ENCODE measurements at places on chromosomes 4 and X. TPM values are rescaled to one million over a fixed set of nuclear protein-coding genes. Genes with fewer than 3 reads are reported as not detected.

The HS6ST2 gene
- total RNA-seq = 0.30 TPM

- DNase-seq = peak; percentile 35
Observed at GRCh38 chr4:48341776-48342605, 662 bp downstream of the SLAIN2 start.

DNA sequence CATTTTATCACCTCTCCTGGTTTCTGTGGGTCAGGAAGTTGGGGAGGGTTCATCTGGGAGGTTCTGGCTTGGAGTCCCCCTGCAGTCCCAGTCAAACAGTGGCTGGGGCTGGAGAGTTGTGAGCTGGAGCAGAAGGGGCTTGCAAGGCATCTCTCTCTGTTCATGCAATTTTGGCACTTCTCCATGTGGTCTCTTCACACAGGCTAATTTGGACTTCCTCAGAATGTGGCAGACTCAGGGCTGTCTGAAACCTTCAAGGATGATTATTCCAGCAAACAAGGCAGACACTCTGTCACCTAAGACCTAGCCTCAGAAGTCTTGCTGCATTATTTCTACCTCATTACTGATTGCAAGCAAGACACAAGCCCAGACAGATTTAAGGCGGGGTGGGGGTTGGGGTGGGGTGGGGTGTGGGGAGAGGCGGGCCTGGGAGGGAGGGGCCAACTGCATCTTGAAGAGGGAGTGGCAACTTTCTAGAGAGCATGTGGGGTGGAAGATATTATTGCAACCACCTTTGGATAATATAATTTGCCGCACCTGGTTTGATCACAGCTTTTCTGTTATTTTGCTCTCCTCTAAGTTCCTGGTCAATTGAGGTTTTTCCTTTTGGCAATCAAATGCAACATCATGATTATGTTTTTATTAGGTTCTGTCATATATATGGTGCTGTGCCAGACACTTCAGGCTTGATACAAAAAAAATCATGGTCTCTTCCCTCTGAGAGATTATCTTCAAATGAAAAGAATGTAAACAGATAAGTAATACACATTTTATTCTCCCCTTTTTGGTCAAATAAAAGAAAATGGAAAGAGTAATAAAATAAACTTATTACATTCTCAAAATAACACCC is 799.5 kb downstream of the RPA4 start:
- no peak for DNase-seq

DNA sequence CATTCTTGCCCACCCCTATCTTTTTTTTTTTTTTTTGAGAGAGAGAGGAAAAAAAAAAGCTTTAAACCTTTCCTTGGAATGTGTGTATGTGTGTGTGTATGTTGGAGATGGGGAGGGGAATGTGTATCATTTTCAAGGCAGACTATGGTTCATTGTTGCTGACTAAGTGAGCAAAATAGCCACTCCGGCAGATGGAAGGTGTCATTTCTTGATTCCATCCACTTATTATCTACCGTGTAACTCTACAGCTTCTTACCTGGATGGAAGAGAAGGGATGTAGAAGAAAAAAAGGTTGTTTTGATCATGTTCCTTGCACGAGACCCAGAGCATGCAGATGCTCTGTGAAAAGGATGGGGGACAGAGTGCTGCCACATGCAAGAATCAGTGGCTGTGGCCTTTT is 5.9 kb upstream of the GK2 start:
- DNase-seq = no peak

The SUPT20HL1 gene
- not detected for total RNA-seq

- no peak for DNase-seq
Observed at GRCh38 chr4:97396097-97396496, 747.2 kb downstream of the STPG2 start.

The H2AZ1 gene
- total RNA-seq = 466 TPM

GRCh38 chr4:38091636-38092035 is 131.4 kb downstream of the PTTG2 start:
- no peak for DNase-seq

The APLN gene
- 0.39 TPM for total RNA-seq

The ARHGEF9 gene
- 19.8 TPM for total RNA-seq

- no peak for DNase-seq
Observed at GRCh38 chr4:8198206-8198905, 734 bp upstream of the SH3TC1 start.

The RXFP1 gene
- not detected for total RNA-seq

The MTNR1A gene
- not detected for total RNA-seq

The MAGEA8 gene
- not detected for total RNA-seq

The HAND2 gene
- not detected for total RNA-seq

- DNase-seq = no peak
Observed at GRCh38 chr4:126899331-126899801, 733.4 kb upstream of the INTU start.

- DNase-seq = no peak
Observed at GRCh38 chr4:169098532-169098931, 88.5 kb upstream of the CBR4 start.

The SERPINA7 gene
- not detected for total RNA-seq

The CENPE gene
- 36.5 TPM for total RNA-seq

DNA sequence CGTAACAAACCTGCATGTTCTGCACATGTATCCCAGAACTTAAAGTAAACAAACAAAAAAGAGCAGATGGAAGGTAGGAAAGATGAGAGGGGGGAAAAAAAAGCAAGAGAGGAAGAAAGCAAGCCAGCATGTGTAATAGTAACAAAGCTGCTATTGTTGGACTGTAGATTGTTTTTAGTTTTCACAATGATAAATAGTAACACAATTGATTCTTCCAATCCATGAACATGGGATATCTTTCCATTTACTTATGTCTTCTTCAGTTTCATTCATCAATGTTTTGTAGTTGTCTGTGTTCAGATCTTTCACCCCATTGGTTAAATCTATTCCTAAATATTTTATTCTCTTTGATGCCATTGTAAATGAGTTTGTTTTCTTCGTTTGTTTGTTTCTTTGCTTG is 85.0 kb upstream of the TBC1D9 start:
- no peak for DNase-seq

DNA sequence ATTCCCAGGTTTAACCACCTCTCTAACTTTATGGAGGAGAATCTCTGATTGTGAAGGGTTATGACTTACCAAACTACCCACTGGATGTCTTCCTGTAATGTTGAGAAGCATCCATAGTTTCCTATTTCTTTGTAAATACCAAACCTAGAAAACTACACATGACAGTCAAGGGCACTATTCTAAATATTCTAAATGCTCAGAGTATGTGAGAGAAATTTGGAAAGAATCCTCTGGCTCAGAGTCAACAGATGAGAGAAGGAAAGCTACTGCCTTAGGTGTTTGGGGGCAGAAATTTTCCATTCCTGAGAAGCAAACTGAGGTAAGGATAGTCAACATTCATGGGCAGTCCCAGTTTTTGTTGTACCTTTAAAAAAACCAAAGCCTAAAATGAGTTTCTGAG is 155.8 kb downstream of the KCNIP4 start:
- DNase-seq = no peak

DNA sequence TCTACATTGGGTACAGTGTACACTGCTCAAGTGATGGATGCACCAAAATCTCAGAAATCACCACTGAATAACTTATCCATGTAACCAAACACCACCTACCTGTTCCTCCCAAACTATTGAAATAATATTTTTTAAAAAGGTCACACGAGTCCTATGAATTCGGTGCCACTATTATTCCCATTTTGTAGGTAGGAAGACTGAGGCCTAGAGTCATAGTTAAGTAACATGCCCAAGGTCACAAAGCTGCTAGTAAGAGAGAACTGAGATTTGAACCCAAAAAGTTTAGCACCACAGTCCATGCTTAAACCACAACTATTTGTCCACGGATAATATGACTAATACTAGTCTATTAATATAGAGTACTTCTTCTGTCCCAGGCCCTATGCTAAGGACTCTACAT is 2.7 kb downstream of the ARHGEF6 start:
- no peak for DNase-seq

DNA sequence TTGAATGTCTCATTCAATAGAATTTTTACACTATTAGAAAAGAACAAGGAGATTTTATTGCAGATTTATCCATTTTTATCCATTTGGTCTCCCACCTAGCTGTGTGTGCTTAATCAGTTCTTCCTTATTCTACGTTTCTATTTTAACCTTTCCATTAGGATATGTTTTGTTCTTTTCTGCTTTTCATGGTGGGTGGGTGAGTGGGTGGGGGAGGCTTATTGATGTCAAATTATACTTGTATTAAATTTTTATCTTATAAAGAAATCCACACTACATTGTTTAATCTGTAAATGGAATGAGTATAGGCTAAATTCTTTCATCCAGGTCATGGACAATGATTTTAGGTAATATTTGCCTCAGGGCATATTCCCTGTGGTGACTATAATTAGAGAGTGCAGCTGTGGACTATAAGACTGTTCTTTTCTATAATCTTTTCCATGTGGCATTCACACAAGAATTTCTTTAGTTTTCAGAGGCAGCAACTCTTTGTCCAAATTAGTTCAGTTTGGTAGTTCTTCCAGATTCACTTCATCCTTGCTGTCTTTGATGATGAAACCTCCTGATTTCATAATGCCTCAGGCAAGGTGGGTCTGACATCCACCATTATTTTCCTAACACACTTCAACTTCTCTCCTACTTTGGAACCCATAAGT is 2451.8 kb downstream of the PCDH7 start:
- no peak for DNase-seq

DNA sequence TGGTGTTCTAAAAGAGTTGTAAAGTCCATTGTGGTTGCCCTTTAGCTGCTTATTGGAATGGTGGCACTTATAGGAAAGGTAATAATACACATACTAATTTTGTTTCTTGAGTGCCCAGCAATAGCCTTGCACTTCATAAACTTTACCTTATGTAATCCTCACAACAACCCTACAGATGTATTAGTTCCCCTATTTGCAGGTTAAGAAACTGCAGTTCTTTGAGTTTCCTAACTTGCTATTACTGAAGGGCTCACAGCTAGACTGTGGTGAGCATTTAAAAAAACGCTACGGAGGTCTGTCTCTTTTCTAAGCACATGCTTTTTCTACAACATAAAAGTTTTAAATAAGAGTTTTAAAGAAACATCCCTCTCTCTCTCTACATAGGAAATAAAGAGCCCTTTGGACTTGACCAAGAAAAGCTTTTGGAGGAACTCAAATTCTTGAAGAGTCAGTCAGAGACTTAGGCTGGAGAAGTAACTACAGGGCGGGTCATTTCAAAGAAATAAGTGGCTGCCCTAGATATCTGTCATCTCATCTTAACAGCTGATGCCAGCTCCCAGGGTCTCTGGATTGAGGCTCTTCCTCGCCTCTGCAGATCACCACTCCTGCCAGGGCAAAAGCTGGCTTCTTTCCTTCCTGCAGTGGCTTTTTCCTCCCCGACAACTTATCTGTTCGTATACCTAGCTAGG is 42.0 kb upstream of the FBXW7 start:
- no peak for DNase-seq

The MND1 gene
- total RNA-seq = 15.4 TPM

GRCh38 chrX:133859336-133859735 is 126.1 kb downstream of the GPC3 start:
- no peak for DNase-seq

DNA sequence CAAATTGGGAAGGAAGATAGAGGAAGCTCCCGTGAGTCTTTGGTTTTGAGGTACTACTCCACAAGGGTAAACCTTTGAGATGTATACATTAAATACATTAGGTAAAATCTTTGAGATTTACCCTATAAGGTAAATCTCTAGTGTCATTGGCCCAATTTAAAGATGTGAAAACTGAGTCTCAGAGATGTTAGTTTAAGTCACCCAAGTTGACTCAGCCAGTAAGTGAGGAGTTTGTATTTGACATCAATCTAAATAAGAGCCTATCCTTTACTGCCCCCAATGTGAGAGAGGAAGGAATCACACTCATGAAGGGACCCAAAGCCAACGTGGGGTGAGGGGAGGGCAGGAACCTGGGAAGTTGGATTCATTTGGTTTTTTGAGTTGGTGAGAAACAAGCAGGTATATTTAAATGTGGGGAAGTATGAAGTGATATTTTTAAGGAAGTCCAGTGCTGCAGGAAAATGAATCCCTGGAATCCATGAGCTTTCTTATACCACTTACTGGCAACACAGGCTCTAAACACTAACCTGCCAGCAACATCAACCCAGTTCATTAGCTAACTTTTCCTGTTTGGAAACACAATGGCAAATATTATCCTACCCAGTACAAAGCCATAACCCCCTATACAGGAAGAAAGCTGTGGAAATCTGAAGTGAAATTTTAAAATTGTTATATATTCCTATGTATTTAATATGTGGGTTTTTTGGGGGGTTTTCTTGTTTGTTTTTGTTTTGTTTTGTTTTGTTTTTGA is 55.3 kb downstream of the PALLD start:
- no peak for DNase-seq

DNA sequence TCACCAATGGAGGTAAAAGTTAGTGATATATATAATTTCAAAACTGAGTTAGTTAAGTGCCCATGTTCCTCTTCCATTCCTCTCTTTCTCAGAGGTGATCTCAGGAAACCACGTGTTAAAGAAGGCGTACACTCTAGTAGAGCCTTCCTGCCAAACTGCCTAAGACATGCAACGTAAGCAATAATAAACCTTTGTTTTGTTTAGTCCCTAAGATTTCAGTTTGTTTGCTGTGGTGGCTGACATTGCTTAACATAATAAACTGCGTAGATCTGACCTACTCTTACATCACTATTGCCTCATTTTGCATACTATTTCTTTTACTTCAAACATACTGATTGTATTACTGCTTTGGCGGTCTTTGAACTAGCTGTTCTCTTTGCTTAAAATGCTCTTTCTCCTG is 99.2 kb downstream of the JADE1 start:
- DNase-seq = no peak

DNA sequence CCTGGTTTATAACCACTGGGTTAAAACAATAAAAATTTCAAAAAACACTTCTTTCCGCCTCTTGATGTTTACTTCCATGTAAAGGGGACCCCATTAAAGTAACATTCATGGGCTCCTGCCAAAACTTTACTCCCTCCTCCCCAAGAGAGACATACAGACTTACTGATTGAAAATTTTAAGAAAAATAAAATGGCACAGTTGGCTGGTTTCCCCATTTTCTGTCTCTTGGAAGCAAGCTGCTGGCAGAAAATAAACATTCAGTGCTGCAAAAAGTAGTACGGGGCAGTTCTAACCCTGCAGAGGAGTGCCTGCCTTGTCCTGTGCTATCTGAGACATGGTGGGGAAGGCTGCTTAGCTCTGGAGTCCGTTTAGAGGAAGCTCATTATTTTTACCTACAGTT is 187.3 kb upstream of the INTU start:
- no peak for DNase-seq

The MAGEC2 gene
- total RNA-seq = not detected

DNA sequence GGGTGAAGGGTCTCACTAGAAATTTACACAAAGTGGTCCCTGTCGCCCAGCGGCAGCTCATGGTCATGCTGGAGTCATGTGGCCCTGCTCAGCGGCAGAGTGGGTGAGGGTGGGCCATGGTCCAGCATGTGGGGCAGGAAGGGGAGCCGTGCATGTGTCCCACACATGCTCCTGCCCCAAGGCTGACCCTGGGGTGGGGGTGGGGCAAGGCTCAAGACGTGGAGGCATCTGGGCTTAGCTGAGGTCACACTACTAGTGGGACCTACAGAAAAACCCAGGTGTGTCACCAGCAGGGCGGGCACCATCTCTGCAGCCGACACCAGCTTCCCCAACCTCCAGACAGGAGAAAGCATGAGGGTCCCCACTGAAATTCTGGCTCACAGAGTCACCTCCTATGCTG is 42.4 kb downstream of the EVC start:
- no peak for DNase-seq

The PARM1 gene
- total RNA-seq = not detected

The RFC1 gene
- total RNA-seq = 64.7 TPM

- DNase-seq = no peak
Observed at GRCh38 chr4:82797405-82798111, 1.0 kb downstream of the SCD5 start.
